ENCODE measurements at places on chromosomes 13 and 19.

- no peak for DNase-seq
Observed at GRCh38 chr19:12792853-12793289, 1.6 kb downstream of the JUNB start.

- DNase-seq = no peak
Observed at GRCh38 chr13:24738366-24738847, 25.6 kb upstream of the RNF17 start.

DNA sequence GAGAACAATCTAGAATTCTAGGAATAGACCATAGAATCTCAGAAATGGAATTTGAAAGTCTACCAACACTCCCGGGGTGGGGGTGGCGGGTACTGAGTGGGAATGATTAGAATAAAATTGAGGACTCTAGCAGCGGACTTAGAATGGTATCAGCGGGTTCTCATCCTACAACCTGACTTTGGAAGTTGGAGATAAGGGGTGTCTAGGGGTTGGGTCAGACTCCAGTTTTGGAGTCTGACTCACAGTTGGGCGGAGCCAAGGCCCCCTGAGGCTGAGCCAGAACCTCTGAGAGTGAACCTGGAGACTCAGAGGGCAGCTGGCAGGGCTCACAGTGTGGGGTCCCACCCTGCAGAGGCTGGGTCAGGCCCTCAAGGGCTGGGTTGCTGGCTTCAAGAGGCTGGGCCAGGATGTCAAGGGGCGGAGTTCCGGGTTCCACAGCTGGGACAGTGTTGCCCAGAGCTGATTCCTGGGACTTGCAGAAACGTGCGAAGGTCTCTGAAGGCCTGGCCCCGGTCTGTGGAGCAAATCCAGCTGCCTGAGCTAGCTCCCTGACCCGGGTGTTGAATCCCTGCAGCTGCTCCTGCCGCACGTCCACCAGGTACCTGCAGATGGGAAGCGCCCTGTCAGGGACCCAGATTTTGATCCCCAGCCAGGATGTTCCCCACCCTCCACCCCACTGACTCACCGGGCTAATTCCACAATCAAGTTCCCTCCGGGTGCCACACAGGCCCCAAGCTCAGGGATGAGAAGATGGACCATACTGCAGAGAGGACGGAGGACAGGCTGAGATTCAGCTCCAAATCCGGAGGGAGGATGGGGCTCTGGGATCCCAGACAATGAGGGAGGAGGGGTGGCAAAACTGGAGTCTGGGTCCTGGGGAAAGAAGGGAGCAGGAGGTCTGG, 1.6 kb upstream of the TNNI3 start:
- no peak for DNase-seq

DNA sequence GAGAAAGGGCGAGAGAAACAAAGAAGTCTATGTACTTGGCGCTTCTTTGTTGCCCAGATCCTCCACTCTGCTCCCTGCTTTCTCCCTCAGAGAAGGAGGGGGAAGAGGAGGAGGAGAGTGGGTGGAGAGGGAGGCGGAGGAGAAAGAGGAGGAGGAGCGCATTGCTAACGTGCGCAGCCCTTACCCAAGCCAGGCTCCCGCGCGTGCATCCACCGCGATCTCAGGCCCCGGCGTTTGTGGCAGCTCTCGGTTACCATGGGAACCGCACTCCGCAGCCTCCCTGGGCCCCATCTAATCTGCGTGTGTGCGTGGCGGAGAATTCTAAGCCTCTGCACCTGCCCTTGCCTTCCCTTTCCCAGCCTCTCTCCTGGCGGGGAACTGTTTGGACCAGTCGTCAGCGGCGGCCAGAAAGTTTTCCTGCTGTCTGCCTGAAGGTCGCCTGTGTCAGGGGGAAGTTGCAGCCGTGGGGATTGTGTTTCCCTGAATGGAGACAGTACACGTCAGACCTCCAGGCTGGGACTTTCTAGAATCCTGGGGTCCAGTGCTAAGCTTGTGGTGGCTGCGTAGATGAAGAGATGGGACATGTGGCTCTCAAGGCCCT, at the start of gene ERICH6B:
Gene ERICH6B, minus strand, starts transcription at position 239 of the 601 bp plus-strand sequence. CDS start 18,734 bp downstream, outside the sequence.
- DNase-seq = no peak

DNA sequence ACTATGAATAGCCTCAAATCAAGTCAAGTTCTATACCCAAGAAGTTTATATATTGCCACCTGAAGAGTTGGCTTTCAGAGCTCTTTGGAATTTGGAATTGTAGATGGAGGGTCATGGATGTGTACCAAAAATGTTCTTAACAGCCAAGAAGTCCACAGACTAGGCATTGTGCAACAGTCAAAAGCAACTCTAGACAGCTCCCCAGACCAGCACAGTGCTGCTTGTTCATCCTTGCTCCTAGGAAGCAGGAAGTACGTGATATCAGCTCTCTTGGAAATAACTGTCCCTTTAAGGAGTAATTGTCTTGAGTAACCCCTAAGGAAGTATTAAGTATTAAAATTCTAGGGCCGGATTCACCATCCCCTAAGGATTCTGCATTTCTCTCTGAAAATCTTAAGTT, 30.7 kb upstream of the IL17D start:
- peak; percentile 8 for DNase-seq

GRCh38 chr13:40549500-40550094, 116.8 kb downstream of the FOXO1 start:
- peak; percentile 8 for DNase-seq

GRCh38 chr19:38287604-38288003, 16.4 kb upstream of the C19orf33 start:
- no peak for DNase-seq

GRCh38 chr19:723714-724113, 15.0 kb downstream of the PALM start:
- DNase-seq = no peak

GRCh38 chr13:98129059-98129746, 13.7 kb upstream of the FARP1 start:
- DNase-seq = no peak

- peak; percentile 1 for DNase-seq
Observed at GRCh38 chr19:50478901-50479715, 2.5 kb upstream of the GARIN5A start.

- DNase-seq = no peak
Observed at GRCh38 chr13:28408235-28408848, 86.6 kb downstream of the FLT1 start.

- DNase-seq = no peak
Observed at GRCh38 chr13:91133941-91134802, 213.3 kb upstream of the MIR17HG start.

- no peak for DNase-seq
Observed at GRCh38 chr13:29502391-29503008, 93.0 kb downstream of the SLC7A1 start.

DNA sequence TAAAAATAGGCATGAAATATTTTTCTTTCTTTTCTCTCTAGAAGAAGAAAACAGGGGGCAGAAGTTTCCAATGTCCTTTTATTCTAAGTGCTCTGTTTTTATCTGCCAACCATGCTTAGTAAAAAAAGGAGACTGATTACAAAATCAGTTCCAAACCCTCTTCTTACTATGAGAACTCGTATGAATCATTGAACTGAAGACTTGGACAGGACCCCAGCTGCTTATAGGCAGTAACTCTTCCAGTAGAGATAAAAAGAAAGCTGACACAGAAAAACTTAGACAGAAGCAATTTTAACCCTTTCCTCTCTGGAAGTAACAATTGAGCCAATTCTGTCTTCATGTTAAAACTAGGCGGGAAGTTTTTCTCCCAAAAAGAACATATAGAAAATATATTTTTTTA, 24.5 kb upstream of the FREM2 start:
- no peak for DNase-seq

- DNase-seq = no peak
Observed at GRCh38 chr13:93244141-93244917, 17.7 kb downstream of the GPC6 start.

- DNase-seq = no peak
Observed at GRCh38 chr13:66634384-66634783, 595.8 kb downstream of the PCDH9 start.

GRCh38 chr19:3224346-3225168, at the start of gene CELF5:
TSS of gene CELF5 (plus strand) at chr19:3224661. CDS start at chr19:3224740, 79 bp downstream.
- no peak for DNase-seq

DNA sequence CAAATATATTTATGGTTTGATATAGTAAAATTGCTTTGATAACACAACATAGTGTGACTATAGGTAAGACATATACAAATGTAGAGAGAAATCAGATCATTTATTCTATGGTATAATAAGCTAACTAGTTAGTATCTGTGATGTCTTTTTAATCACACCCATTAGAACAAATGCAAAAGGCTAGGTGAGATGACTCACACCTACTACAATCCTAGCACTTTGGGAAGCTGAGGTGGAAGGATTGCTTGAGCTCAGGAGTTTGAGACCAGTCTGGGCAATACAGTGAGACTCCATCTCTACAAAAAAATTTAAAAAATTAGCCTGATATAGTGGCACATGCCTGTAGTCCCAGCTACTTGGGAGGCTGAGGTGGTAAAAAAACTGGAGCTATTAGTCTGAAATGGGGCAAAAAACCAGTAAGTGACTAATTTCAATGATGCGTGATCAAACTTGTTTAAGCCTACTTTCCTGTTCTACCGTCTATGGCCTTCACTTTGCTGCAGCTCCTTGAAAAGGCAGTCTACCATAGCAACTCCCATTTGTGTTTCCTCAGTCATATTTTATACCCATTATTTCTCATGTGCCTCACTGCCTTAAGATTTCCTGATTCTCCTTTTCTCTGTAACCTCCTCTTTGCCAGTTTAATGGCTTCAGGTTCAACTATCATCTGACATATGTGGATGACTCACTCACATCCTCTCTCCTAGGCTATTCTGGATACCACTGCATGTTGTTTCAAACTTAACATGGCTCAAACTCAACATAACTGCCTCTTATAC, 12.5 kb downstream of the ALG5 start:
- DNase-seq = no peak

- no peak for DNase-seq
Observed at GRCh38 chr19:29506619-29506911, 19.2 kb upstream of the VSTM2B start.

DNA sequence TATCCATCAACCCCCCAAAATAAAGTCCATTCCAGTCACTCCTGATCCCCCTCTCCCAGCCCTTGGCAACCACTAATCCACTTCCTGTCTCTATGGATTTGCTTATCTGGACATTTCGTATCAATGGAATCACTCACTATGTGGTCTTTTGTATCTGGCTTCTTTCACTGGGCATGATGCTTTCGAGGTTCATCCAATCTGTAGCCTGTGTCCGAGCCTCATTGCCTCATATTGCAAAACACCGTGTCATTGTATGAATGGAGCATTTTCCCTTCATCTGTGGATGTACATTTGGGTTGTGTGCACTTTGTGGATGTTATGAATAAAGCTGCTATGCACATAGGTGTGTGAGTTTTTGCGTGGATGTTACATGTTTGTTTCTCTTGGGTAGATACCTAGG, 1.4 kb upstream of the FZR1 start:
- DNase-seq = no peak

- no peak for DNase-seq
Observed at GRCh38 chr13:31790992-31791391, 51.7 kb downstream of the RXFP2 start.

- DNase-seq = no peak
Observed at GRCh38 chr13:39196965-39197646, 158.8 kb downstream of the NHLRC3 start.

DNA sequence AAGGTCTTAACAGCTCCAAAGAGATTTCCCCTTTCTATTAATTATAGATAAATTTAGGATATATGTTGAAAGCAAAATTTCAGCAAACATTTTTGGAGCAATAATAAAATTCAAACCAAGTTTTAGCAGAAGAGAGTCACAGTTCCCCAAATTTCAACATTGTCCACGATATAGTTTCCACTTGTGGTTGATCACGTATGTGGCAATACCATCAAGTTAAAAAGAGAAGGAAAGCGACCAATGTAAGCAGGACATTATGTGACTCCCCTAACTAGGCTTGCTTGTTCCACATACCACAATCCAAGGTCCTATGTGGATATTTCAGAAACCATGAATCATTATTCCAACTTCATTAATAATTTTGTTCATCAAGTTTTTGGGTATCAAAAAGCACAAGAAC, 52.8 kb downstream of the ELF1 start:
- DNase-seq = no peak

DNA sequence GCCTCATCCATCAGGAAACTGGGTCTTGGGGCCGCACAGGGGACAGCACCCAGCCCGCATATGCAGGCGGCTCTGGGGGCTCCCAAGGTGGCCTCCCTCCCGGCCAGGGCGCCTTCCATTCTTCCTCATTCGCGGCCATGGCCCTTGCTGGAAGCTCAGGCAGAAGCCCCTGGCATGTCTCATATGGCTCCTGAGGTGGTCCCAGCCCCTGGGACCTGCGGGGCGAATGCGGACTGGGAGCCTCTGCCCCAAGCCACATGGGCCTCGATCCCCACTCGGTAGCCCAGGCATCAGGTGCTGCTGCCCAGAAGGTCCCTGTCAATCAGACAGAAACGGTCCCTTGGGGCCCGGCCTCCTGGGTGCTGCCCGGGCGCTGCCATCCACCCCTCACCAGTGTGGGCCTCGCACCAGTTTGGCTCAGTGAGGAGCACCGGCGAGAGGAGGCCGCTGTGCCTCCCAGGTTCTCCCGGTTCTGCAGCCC, 301.6 kb downstream of the TEX29 start:
- no peak for DNase-seq

DNA sequence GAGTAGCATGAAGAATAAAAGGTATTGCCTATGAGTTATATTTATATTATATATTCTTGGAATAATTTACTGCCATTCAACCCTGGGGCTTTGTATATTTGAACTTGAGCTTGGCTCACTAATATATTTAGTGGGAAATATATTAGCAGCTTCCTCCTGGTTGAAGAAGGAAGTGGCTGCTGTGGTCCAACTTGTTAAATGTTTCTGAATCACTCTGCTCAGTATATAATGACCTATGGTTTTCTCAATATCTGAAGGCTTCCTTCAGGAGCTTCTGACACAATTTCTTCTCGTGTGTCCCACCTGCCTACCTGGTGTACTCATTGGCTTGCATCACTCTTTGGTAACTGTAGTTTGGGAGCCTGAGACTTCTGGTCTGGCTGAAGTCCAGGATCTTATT, 646.4 kb downstream of the TBC1D4 start:
- DNase-seq = no peak

- no peak for DNase-seq
Observed at GRCh38 chr19:15516363-15516762, 8.0 kb downstream of the CYP4F22 start.

- no peak for DNase-seq
Observed at GRCh38 chr13:112716461-112716820, 26.6 kb downstream of the ATP11A start.

DNA sequence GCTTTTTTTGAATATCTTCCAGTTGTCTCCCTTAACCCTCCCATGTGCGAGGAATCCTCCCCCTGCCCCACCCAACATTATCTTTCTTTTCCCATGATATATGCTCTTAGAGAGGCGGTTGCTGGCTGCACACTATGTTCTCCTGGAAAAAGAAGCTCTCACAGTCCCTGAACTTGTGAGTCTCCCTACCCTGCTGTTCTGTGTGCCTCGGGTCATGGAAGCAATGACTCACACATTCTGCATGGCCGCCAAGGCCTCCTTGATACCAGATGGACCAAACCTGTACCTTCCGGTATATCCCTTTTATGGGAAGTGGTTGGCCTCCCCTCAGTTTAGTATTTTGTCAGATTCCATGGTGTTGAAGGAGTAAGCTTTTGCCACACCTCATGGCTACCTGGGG, 705.4 kb downstream of the SLITRK6 start:
- DNase-seq = no peak

Data from AG09319 (cell line).